Posterior cingulate gyrus (tissue), 11 donors: ENCODE measurements at places on chromosomes 5 and 9.

- no peak for DNase-seq
Measured at GRCh38 chr5:78823196-78823595, 161.9 kb downstream of the ARSB start.

DNA sequence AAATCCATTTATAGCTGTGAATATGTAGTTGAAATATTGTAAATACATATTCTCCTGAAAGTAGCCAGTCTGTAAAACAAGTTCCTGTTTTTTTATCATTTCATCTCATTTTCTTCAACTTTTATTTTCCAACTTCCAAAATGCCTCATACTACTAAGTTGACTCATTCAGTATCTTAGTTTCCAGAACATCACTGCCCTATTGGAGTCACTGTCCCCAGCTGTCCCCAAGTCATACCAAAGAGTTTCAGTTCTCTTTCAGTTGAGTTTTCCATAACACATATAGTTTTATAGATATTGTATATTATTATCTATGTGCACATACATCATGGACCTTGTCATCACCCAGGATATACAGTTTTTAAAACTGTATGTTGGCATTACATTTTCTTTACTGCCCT lies 261.7 kb downstream of the CDH12 start:
- no peak for DNase-seq

DNA sequence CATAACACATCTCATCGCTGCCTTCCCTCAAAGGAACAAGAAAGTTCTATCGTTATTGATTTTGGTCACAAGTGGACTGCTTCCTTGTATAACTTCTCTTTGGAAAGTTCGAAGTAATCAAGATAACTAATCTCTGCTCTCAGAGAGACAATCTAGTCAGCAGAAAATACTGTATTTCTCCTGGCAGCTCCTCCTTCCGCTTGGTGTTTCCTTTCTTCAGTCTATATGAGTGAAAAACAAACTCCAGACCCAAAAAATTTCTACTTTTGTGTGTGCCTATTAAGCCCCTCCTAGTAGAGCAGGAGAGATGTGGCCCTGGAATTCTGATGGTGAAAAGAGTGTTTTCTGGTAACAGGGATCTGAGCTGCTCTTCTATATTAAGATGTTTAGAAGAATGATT lies 24.5 kb downstream of the OSTF1 start:
- no peak for DNase-seq

GRCh38 chr9:32371679-32372078 lies 12.8 kb upstream of the ACO1 start:
- DNase-seq = no peak

DNA sequence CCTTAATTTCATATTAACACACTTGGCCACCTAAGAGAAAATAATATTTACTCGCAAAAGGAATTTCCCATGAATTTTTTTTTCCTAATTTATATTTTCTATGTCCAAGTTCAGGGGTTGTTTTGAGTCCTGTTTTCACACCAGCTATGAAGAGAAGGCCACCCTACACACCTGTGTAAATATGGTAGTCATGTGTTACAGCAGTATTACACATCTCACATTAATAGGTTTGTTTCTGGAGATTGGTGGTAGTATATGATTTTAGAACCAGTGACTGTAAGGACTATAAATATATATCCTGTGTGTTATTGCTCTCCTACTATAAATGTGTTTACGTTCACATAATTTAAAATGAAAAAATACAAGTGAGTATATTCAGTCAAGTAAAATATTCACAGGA lies 147.5 kb downstream of the PAM start:
- DNase-seq = no peak

DNA sequence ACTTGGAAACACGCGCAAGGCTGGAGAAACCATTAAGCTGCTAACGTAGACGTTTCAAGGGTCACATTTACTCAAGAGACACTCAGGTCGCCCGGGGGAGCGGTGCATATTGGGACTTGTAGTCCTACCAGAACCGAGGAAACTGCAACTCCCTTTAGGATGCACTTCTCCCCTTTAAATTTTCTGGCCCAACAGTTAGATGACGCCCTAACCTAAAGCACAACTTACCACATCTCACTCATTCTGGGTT lies 384 bp upstream of the DMXL1 start:
- DNase-seq = no peak
